Neural crest cell (in vitro differentiated cells): ENCODE measurements at places on chromosomes 6 and 20.

DNA sequence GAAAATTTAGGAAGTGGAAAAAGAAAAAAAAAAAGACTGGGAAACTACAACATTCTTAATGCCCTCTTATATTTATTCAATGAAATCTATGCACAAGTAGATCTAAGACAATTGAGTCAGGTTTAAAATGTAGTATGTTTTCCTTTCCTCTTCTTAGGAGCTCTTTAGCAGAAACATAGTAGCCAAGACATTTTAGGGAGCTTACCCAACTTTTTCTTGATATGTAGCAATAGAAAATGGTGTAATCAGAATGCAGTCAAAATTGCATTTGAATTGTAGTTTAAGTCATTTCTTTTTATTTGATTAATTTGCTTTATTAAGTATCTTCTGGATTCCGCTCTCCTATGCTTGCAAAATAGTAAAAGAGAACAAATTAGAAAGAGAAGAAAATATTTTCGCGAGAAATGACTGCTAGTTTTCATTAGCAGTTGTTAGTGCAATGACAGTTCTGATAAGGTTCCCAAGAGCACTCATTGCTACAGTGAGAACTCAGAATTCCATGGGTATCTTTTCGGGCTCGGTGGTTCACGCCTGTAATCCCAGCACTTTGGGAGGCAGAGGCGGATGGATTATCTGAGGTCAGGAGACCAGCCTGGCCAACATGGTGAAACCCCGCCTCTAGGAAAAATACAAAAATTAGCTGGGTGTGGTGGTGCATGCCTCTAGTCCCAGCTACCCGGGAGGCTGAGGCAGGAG lies 52.2 kb downstream of the JARID2 start:
- DNase-seq: no peak

GRCh38 chr20:1414982-1415381 lies 22.1 kb upstream of the FKBP1A start:
- no peak for DNase-seq

GRCh38 chr6:48881551-48881950 lies 581.5 kb downstream of the MMUT start:
- no peak for DNase-seq

DNA sequence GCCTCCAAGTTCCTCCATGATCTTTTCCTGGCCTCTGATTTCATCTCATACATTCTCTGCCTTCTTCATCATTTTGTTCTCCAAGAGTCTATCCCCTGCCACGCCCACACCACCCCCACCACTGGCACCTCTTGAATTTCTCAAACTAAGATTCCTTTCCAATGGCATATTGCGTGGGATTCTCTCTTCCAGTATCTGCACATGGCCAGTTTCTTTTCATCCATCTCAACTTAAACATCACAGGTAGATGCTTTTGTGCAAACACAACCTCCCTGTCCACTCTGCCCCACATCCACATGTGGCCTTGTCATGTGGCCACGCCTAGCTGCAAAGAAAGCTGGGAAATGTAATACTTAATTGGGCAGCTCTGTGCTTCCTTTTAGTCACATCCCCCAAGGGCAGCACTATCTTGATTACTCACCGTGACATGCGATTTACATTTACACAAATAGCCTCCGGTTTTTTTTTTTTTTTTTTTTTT lies 33.4 kb upstream of the ZMYND8 start:
- DNase-seq: no peak

GRCh38 chr6:53737746-53738145 lies 57.1 kb upstream of the LRRC1 start:
- no peak for DNase-seq

- no peak for DNase-seq
Observed at GRCh38 chr20:56580226-56580625, 47.2 kb downstream of the FAM209B start.

DNA sequence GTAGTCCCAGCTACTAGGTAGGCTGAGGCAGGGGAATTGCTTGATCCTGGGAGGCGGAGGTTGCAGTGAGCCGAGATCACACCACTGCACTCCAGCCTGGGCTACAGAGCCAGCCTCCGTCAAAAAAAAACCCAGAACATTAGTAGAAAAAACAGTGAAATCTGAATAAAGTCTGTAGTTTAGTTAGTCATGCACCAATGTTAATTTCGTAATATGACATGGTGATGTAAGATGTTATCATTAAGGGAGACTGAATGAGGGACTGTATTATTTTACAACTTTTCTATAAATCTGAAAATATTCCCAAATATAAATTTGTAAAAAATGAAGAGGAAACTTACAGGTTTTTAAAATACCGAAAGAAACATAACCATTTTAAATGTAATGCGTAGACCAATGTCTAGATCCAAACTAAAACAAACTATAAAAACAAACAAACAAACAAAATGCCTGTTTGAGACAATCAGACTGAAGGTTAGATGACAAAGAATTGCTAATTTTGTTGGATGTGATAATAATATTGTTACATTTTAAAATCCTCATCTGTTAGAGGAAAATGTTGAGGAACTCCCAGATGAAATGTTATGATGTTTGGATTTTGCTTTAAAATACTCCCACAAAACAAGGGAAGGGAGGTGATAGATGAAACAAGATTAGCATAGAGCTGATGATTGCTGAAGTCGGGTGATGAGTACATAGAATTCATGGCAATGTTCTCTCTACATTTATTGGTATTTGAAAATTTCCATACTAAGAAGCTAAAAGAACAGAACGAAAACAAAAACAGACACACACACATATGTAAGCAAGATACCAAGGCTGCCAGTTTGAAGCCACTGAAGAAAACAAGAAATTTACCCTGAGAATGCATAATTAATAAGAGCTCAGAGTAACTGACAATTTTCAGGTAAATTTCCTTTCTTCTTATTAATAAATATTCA lies 1.8 kb downstream of the GSTA4 start:
- no peak for DNase-seq

- no peak for DNase-seq
Observed at GRCh38 chr6:102215425-102215824, 821.9 kb downstream of the GRIK2 start.

GRCh38 chr6:43922426-43923375 lies 152.7 kb downstream of the VEGFA start:
- no peak for DNase-seq

DNA sequence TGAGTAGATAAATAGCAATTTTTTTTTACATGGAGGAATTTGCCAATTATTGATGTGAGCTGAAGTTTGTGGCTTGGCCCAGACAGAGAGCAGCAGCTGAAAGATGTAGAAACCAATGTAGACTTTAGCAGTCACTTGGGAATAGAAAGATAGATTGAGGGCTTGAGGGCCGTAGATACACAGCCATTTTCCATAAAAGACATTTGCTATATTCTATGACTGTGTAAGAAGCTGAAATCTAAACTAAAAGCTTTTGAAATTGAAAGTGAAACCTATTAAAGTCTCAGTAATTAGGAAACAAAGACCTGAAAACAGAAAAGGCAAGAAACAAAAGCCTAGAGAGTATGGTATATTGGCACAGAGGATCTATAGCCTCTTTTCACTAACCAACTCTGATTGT lies 332.7 kb downstream of the CENPW start:
- no peak for DNase-seq

- no peak for DNase-seq
Observed at GRCh38 chr20:16701296-16701695, 28.5 kb upstream of the SNRPB2 start.

DNA sequence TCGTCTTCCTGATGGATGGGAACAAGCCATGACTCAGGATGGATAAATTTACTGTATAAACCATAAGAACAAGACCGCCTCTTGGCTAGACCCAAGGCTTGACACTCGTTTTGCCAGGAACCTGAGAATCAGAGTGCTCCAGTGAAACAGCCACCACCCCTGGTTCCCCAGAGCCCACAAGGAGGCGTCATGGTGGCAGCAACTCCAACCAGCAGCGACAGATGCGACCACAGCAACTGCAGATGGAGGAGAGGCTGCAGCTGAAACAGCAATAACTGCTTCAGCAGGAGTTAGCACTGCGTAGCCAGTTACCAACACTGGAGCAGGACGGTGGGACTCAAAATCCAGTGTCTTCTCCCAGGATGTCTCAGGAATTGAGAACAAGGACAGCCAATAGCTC lies 100.9 kb upstream of the SAMD5 start:
- no peak for DNase-seq

DNA sequence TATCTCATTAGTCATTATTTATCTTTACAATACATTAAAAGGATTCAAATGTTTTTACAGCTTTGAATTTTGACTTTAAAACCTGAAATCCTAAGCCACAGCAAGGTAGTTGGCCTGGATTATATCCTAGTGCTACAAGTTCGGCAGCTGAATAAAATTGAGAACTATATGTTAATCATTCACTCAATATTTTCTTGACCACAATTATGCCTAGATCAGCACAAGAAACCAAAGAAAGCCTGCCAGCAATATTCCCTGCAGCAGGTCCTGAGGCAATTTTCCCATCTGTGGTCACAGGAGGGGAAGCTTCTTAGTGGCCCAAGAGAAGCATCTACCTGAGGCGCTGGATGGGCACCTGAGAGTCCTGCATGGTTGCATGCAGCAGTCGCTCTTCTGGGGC lies 183.5 kb downstream of the GMDS start:
- DNase-seq: no peak

GRCh38 chr20:43987531-43987930 lies 72.9 kb downstream of the TOX2 start:
- DNase-seq: no peak

DNA sequence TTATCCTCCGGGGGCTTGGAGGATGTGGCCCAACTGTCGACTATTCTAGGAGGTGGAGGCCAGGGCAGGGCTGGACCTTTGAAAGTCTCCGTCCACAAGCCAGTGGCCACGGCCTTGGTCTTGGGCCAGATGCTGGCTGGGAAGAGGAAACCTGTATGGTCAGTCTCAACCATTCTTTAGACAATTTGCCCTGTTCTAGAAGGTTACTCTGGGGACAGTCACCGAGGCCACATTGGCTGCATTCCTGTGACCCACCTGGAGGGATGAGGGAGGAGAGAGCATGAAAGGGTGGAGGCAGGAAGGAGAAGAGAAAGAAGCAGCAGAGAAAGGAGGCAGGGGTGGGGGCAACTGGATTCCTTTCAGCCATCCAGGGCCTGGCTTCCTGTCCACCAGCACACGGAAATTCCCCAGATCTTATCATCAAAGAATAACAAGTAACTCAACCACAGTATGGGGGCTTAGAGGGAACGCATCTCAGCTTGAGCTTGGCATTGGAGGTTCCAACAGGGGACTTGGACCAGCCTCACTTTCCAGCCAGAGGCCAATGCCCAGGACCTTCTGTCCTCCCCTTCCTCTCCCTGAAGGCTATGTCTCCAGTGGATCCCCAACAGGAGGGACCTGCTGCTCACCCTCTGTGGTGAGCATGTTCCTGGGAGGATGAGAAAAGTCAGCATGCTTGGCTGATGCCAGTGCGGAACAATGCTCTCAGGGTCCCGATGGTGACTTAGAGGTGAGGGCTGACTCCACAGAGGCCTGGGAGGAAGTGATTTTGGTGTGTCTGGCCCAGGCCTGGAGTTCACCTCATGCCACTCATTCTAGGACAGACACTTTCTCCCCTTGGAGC lies 30.4 kb downstream of the TGM2 start:
- DNase-seq: no peak

DNA sequence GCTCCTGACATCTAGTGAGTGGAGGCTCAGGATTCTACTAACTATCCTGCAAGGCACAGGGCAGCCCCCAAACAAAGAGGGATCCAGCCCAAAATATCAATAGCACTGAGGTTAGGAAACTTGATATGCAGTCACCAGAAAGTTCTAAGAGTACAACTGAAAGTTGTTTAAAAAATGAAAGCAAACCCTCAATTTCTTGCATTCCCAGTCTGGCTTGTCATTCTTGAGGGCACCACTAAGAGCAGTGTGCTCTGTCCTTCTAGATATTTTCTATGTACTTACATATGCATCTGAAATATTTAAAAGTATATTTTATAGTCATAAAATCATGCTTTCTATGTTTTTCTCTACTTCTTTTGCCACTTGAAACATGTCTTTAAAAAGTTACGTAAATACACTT lies 35.9 kb downstream of the CST8 start:
- no peak for DNase-seq

DNA sequence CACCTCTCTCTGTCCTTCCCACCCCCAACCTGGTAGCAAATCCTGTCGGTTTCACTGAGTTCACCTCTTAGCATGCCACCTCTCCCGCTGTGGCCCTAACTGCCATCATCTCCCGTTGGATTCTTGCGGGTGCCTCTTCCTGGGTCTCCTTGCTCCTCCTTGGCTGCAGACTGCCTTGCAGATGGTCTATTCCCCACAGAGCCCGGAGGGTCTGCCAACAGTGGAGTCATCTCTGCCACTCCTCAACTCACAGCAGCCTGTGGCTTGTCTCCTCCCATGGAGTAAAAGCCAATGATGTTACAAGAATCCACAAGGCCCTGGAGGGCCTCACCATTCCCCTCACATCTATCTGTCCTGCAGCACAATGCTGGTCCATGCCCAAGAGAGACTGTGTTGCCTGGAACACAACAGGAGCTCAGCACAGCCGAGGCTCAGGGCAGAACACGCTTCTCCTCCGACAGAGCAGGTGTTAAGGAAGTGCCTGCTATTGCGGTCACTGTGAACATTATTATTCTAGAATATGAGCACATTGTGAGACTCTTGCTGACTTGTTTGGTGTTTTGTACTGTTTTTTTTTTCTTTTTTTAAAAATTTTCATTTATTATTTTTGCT lies 241.8 kb upstream of the SULF2 start:
- DNase-seq: no peak

- no peak for DNase-seq
Observed at GRCh38 chr6:129599467-129599866, 110.5 kb downstream of the ARHGAP18 start.

DNA sequence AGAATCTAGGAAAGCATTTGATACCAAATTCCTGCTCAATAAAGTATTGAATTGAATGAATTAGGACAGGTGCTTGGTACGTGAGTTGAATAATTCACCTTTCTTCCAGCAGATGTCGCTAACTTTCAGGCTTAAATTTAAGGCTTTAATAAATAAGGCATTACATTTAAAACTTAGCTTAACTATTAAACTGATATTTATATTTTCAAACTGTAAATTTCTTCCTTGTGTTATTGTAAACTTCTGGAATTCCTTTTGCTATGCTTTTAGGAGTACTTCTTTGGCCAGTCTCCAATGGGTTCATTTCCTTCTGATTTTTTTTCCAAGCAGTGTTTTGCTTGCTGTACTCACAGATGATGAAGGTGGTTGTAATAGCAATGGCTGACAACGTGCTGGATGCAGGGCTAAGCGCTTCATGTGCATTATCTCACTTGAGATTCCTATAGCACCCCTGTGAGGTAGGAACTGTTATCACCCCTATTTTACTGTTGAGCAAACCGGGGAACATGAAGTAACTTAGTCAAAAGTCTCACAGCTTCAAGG lies 71.3 kb upstream of the SLC2A12 start:
- no peak for DNase-seq

GRCh38 chr6:150517175-150517574 lies 82.5 kb upstream of the PLEKHG1 start:
- no peak for DNase-seq

DNA sequence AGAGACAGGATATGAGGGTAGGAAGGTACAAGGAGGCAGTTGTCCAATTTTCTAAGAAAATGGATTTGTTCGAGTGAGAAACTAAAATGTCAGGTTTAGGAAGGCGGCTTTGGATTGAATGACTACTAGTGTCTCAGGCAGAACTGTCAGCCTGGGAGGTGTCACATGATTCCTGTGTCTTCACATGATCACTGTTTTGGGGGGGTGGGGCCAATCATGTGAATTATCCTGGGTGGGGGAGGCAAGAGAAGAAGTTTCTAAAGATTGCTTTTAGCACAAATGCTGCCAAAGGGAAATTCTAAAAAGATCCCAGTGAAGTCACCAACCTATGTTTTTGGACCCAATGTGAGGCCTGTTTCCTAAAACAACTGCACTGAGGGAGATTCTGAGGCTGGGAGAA lies 2.3 kb downstream of the SIRPA start:
- no peak for DNase-seq
